ENCODE measurements at places on chromosomes 3 and 15.

GRCh38 chr15:87362531-87362930 is 894.0 kb downstream of the NTRK3 start:
- no peak for DNase-seq

DNA sequence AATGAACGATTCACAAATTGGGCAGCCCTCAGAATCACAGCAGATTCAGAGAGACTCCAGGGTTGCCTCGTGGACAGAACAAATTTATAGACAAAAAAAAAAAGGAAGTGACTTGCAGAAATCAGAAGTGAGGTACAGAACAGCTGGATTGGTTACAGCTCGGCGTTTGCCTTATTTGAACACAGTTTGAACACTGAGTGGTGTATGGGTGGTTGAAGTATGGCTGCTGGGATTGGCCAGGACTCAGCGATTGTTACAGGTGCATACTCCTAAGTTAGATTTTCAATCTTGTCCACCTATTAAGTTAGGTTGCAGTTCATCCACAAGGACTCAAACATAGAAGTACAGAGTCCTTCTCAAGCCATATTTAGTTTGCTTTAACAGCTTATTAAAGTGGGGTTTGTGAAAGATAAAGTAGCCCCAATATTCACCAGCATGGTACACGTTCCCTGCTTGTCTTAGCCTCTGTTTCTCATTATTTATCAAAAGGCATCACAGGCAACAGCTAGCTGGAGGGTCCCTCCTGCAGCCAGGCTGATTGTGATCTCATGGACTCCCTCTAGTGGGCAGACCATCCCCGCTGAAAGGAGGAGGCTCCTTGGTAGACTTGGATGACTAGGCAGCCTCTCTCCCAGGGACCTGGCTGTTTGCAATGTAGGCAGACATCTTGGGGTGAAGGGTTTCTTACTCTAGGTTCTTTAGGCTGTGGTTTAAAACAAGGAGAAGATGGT is 17.6 kb upstream of the ALDH1L1 start:
- DNase-seq: peak; percentile 5

DNA sequence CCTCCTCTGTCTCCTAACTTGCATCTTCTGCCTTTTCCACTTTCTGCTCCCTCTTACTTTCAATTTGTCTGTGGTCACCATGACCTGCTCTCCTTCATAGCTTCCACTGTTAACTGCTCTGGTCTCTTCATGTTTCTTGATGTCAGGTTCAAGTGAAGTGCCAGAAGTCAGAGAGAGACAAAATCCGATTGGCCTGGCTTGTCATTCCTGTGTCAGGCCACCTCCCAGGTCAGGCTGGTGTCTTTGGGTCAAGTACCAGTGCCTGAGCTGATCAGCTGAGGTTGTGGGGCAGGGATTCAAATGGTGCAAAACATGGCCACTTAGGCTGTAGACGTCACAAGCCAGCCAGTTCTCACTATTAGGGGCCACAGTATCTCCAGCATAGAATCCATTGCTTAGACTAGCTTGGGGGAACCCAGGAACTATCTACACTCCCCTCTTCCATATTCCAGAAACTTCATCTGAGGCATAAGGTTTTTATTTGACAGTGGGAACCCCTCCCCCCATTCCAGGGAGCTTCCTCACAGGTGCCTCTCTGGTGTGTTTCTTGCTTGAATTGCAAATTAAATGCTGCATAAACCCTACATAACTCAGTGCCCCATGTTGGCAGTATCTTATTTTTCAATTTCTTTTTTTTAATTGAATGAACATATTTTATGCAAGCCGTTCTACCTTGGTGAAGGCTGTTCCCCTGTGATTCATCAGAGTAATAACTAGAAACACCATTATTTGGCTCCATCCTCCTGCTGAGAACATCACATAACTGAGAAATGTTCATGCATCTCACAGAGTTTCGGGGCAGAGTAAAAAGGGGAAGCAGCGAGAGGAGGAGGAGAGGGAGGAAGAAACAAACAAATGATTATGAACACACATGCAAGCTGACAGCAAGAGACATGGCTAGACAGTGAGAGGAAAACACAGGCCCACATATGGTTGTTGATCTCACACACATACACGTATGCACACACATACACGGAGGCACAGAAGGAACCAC is 175.8 kb downstream of the TLE3 start:
- DNase-seq: no peak

DNA sequence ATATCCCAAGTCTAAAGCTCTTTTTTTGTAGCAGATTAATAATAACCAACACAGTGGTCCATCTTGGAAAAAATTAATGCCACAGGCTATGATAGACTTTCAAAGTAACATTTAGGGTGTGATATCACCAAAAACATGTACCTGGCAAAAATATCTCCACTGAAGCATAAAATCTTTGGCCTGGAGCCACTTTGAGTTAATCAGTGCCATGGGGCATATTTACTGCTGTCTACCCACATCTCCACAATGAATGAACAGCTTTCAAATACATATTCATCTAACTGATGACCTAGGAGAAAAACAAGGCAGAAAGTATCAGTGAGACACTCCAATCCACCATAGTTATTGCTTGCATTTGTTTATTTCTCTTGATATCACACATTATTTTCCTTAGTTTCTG is 296.0 kb upstream of the MDFIC2 start:
- DNase-seq: no peak

GRCh38 chr3:44280631-44281030 is 38.9 kb downstream of the TOPAZ1 start:
- DNase-seq: no peak

DNA sequence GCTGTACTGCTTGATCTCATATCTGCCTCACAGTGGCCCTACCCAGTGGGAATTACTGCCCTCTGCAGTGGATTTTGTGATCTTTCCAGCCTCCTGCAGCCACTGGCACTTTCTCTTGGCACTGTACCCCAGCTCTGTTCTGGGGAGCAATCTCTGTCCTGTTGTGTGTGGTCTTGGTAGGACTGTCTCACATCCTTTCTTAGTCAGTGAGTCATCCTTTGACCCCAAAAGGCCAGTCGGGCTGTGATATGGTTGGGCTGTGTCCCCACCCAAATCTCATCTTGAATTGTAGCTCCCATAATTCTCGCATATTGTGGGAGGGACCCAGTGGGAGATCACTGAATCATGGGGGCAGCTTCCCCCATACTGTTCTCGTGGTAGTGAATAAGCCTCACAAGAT is 133.3 kb upstream of the TPM1 start:
- DNase-seq: no peak

DNA sequence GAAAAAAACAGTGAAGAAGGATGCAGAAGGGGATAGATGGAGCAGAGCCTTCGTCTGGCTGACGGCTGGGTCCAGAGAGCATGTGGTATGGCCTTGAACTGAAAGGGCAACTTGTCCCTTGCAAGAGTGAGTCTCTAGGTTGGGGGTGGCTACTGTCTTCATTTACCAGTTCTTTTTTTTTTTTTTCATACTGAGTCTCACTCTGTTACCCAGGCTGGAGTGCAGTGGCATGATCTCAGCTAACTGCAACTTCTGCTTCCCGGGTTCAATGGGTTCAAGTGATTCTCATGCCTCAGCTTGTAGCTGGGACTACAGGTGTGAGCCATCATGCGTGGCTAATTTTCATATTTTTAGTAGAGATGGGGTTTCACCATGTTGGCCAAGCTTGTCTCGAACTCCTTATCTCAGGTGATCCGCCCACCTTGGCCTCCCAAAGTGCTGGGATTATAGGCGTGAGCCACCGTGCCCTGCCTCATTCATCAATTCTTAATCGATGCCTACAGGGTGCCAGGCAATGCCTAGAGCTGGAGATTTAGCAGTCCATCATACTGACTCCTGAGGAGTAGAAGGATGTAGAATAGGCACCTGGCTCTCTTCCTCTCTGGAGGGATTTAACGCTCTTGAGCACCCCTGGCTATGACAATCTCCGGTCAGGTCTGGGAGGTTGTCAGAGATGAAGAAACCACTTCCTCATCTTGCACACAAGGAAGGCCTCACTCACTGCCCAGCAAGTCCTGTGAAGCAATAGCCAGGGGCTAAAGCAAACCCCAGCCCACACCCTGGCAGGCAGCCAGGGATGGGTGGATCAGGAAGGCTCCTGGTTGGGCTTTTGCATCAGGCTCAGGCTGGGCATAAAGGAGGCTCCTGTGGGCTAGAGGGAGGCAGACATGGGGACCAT is at the start of gene CAMP:
TSS of gene CAMP (plus strand) at position 880 of the 898 bp plus-strand sequence. CDS start at position 897, 17 bp downstream.
- DNase-seq: no peak
